ENCODE measurements at places on chromosomes 2 and 18.

GRCh38 chr2:3154700-3155099, 222.9 kb downstream of the EIPR1 start:
- DNase-seq: no peak

DNA sequence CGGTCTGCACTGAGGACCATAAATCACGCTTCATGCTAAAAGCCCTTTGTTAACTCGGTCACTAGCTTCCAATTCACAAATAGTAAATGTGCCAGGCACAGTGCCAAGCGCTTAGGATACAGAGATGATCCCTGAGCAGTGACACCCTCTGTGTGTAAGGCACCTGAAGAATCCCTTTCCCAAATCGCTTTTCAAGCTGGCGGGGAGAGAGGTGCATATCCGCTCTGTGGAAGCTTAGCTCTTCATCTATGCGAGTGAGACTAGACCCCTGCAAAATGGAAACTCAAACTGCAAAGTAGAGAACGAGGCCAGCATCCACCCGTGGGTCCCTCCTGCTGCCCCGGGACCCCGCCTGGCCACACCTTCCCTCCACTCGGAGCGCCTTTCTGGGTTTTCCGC, 2.4 kb downstream of the PIEZO2 start:
- no peak for DNase-seq

- no peak for DNase-seq
Measured at GRCh38 chr18:57439985-57440330, 4.8 kb downstream of the ONECUT2 start.

- no peak for DNase-seq
Measured at GRCh38 chr2:240799033-240799820, 20.8 kb downstream of the KIF1A start.

DNA sequence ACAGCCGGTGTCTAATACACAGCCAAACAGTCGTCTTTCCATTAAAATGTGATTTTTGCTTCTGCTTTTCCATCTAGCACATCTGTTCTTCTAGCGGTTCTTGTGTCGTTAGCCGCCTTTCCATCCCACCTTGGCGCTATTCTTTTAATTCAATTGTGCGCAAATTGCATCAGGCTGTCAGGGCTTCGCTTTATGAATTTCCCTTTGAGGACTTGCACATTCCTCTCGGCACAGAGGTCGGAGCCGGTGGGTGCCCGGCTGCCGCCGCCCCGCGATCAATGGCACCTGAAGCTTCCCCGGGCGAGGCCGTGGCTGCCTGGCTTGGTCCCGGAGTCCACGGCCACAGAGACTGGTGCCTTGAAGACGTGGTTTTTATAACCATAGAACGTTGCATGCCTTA, 33.9 kb upstream of the TSPYL6 start:
- DNase-seq: no peak

GRCh38 chr18:62967089-62967488, 251.7 kb downstream of the PHLPP1 start:
- DNase-seq: no peak

DNA sequence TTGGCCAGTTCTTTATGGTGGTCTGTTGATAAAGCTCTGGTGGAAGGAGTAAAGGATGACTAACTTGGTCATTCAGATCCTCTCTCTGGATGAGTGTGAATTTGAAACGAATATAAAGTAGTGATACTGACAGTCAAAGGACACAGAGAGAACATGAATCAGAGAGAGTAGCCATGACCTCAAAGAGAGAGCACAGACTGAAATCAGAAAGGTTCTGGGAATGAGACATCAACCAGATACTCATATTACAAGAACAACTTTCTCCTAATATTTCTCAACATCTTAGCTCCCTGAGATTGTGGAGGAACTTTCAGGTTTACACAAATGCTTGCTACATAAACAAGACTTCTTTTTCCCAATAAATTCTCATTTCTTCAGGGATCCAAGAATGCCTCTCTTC, 849.1 kb upstream of the CHAC2 start:
- DNase-seq: no peak

DNA sequence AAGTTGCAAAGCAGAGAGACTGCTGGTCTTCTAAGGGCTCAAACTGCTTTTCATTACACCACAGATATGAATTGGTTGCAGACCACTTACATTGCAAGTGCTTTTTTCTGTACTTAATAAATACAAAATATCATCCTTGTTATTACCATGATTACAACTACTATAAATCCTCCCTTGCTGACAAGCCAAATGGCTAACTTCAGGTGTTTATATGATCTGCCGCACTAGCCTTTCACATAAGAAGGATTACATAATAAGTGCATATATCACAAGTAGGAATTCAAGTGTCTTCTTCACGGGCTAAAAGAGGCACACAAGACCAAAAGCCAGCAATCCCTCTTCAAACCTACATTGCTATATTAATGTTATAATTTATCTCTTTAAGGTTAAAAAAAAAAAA, 373.0 kb downstream of the ZEB2 start:
- DNase-seq: no peak

GRCh38 chr2:145815933-145816332, 1296.0 kb upstream of the ZEB2 start:
- DNase-seq: no peak

DNA sequence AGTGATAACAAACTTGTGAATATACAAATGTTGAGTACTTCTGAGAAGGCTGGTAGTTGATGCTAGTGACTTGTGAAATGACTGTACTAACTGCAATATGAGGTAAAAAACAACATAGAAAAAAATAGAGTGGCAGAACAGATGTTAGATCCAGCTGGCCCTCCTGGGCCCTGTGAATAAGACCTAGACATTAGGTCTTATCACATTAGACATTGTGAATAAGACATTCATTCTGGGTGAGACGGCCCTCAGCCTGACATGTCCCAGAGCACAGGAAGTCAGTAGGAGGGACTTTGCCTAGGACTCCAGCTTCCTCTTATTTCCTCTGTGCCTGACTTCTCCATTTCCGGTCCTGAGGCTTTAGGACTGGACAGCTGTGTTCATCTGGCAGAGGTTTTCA, 22.9 kb downstream of the DOK1 start:
- peak; percentile 65 for DNase-seq

- DNase-seq: no peak
Measured at GRCh38 chr18:21004726-21005125, 106.9 kb downstream of the ROCK1 start.

GRCh38 chr2:119113489-119113770, 45.1 kb downstream of the C1QL2 start:
- no peak for DNase-seq
